CD4-positive, alpha-beta T cell treated with Interleukin-2 at 100 ng/mL for 4 hours (primary cell): ENCODE measurements at places on chromosomes 16 and 17.

DNA sequence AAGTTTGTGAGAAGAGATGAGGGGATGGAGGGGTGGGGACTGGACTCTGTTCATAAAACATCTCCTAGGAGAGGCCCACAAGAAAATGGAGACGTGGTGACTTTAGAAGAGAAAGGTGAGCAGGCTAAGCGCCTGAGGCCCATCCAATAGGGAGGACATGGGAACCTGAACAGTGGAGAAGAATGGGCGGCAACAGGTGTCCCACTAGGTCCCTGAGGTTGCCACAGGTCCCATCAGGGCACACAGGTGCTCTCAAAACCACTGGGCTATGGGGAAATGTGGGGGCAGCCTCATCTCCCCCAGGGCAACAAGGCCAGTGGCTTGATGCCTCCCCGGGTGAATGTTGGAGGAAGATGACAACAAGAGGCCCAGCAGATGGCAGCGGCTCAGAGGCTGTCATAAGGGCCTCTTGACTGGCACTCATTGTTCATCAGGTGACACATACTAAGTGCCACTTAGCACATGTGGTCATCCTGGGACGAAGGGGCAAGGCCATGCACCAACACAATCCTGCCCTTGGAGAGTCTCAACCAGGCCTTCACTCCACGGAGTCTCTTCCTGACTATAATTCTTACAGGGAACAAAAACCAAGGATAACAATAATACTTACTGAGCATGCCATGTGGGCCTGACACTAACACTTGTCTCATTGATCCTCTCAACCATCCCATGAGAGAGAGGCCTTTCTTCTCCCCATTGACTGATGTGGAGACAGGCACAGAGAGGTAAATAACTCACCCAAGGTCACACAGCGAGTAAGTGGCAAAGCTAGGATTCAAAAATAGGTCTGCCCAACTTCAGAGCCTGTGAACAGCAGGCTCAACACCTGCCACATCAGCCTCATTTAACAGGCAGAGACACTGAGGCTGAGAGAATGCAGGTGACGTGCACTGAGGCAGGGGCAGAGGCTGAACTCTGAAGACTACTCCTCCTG lies 38.0 kb downstream of the CUEDC1 start:
- peak; percentile 24 for DNase-seq

GRCh38 chr17:48024149-48025039 lies 13.2 kb downstream of the COPZ2 start:
- peak; percentile 54 for DNase-seq

DNA sequence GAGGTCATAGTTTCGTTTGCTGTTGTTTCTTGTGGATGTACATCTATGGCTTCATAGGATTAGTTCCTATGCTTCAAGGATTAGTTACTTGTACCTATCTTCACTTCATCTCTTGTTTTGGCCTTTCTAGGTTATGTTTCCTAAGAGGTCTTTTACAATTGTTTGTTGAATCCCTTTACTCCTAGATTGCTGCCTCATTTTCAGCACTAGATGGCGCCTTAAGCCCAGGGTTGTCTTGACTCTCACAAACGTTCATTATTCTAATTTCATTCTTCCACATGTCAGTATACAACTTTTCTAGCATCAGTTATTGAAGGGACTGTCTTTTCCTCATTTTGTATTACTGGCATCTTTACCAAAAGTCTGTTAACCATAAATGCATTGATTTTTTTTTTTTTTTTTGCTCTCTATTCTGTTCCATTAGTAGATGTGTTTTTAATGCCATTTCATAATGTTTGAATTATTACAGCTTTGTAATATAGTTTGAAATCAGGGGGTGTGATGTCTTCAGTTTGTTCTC lies 45.0 kb upstream of the NACA2 start:
- peak; percentile 61 for DNase-seq

DNA sequence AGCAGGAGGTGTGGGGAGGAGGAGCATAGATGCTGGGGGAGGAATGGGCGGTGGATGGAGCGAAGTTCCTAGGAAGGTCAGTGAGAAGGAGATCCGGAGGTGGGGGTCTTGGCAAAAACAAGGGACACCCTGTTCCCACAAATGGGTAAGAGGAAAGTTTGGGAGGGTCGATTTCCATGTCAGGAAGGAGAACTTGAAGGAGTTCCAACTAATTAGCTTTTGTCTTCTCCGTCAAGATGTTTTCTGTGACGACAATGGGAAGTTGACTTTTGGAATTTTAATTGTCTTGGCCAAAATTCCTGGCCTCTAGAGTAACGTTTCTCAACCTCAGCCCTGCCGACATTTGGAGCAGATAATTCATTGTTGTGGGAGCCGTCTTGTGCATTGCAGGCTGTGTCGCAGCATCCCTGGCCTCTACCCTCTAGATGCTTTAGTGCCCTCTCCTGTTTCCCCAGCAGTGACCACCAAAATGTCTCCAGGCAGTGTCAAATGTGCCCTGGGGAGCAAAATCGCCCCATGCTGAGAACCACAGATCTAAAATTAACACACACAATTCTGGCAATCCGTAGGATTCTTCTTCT lies 97.1 kb downstream of the PITPNC1 start:
- no peak for DNase-seq

GRCh38 chr17:19672009-19672750 lies 23.6 kb downstream of the ALDH3A2 start:
- no peak for DNase-seq

DNA sequence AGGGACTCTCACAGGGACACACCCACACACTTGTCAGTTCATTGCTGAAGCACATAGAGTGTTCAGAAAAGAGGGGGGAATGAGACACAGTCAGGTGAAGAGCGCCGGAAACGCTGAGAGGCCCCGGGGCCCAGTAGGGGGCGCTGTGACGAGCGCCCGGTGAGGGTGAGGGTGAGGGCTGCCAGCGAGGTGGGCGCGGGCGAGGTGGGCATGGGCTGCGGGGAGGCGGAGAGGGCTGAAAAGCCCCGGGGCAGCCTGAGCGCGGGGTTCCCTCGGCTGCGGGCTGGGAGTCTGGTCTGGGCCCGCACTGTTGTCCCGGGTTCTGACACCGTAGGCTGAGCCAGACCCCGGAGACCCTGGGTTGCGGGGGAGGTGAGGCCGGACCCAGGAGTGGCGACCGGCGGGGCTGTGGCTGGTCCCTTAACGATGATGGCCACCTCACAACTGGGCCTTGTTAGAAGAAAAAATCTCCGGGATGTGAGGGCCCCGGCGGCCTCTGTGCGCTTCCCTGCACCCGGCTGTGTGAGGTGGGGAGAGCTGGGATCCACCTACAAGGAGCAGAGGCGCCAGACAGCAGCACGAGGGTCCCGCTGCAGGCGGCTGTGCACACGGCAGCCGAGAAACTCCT lies 91.4 kb downstream of the C16orf78 start:
- no peak for DNase-seq

GRCh38 chr16:81006813-81007695 lies at the start of the genes CENPN and CMC2:
TSS of gene CENPN (plus strand) at chr16:81007214. CDS start at chr16:81011940, 4,726 bp downstream.
TSS of gene CMC2 (minus strand) at chr16:81006885. CDS start at chr16:80997394, 9,491 bp downstream.
- DNase-seq, result peak; percentile 99

DNA sequence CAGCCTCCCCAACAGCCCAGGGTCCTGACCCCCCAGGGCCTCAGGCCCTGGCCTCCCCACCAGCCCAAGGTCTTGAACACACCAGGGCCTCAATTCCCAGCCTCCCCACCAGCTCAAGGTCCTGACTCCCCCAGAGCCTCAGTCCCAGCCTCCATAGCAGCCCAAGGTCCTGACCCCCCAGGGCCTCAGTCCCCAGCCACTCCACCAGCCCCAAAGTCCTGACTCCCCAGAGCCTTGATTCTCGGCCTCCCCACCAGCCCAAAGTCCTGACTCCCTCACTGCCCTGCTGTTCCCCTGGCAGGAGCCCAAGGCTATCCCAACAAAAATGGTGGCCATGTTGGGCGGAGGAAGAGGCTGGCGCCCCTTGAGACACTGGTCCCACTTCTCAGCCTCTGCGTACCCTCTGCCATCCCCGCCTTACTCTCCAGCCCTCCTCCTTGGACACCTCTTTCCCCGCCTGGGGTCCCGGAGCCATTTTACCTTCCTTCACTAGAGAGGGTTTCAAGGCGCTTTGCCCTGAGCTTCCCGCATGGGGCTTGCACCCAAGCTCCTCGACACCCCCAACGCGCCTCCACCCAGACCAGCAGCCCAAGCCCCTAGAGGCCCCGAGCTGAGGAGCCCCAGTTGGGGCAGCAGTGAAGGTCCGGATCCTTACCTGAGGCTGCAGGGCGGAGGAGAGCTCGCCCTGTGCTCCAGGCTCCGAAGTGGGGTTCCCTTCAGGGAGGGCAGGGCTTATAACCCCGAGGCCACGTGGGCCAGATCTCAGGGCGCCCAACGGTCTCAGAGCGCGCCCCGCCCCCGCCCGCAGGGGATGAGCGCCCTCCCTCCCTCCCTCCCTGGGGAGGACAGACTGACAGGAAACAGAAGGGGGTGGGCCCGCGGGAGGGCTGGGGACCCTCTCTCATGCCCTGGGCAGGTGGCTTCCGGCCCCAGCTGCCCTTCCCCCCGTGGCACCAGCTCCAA lies 3.5 kb upstream of the TSPOAP1 start:
- peak; percentile 93 for DNase-seq

DNA sequence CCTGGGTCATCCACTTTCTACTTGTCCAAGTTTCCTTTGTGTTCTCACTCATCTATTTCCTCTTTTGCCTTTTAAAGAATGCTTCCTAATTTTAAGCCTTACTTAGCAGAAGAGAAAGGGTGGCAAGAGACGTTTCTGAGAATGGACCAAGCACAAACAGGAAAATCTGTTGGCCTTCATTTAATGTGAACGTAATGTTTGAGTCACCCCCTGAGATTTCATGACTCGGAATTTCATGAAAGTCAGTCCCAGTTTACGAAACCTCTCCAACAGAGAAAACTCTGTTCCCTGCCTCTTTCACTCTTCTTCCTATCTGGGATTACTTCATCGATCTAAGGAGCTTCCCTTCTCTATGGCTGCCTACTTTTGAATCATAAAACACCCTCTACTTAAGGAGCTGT lies at the start of gene CD300E:
TSS of gene CD300E (minus strand) at position 46 of the 401 bp plus-strand sequence. CDS start 117 bp downstream, outside the sequence.
- no peak for DNase-seq

DNA sequence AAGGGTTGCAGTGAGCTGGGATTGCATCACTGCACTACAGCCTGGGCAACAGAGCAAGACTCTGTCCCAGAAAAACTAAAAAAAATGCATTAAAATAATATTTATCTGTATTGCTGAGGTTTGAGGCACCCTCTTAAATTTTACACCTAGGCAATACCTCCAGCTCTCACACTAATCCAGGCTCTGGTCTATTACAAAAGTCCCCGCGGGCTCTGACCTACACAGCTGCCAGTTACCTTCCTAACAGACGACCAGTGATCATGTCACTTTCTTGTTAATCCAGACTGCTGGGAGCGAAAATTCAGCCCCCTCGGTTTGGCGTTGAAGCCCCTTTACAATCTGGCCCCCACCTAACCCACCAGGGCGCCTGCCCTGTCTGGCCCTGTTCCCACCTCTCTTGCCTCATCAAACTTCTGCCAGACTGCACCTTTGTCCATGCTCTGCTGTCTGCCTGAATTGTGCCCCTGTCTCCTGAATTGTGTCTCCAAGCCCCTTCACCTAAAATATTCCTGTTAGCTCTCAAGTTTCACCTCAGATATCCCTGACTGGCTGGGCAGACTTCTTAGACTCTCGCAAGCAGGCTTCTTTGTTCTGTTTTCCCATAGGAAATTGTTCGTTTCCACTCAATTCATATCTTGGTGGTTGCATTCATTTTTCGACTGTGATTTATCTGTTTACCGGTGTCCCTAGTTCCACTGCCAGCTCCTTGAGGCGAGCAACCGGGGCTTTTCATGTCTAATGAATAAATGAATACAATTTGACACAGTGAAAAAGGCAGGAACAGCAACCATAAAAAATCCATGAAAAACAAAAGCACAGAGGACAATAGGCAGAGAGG lies 65.9 kb downstream of the PITPNC1 start:
- no peak for DNase-seq

DNA sequence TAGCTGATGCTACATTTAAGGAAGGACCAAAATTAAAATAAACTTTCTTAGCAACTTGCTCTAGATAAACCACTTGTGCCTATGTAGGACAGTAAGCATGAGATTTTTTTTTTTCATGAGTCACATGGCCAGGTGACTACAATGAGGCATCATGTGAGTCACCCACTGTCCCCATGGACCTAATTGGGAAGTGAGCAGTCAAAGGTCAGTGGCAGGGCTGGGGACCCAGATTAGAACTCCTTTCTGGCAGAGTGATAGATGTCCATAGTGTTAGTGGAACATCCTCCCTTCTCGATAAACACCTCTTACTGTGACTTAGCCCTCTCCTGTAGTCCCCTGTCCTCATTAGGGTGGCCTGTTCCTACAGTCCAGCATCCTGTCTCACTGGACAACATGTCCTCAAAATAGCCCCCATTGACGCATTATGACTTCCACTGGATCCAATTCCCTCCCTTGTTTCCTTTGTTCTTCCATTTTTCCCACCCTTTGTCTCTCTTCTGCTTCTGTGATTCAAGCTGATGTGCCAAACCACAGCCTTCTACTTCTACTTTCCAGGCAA lies 12.4 kb downstream of the ITGB3 start:
- no peak for DNase-seq

DNA sequence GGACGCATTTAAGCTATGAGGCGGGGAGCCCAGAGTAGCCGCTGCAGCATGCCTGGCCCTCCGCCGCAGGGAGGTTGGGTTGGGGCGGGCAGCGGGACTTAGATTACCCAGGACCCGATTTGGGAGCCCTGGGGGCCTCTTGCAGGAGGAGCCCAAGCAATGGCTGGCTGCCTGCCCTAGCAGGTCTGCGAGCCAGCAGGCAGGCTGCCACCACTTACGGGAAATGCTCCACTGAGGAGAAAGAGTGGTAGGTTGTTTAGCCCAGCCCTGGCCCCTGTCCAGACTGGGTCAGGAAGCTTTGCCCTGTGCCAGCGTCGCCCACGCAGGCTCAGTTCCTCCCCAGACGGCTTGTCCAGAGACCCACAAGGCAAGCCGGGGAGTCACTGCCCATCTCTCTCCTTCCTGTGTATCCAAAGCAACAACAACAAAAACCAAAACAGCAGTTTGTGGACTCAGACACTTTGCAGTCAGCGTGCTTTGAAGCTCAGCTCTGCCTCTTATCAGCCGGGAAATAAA lies 10.3 kb upstream of the TVP23A start:
- DNase-seq, result no peak

DNA sequence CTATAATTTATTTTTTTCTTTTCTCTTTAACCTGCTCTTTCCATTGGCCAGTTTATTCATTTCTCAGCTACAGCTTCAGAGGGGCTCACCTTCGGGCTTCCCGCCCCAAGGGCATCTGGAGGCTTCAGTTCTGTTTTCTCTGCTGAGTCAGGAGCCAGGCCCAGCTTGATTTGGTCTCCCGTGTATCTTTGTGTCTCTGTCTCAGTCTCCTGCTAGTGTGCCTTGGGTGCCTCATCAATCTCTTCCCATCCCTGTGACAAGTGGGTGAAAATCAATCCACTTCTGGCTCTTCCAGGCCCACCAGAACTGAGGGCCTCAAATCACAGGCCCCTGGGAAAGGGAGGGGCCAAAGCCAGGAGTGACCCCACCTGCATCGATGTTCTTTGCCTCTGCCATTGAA lies 72.1 kb downstream of the CCDC182 start:
- DNase-seq, result no peak

GRCh38 chr17:55895112-55895759 lies 144.4 kb downstream of the PCTP start:
- no peak for DNase-seq
